Transverse colon (tissue), 4 donors: ENCODE measurements at places on chromosomes 11 and 22. TPM values are rescaled to one million over a fixed set of nuclear protein-coding genes. Genes with fewer than 3 reads are reported as not detected.
A peak's percentile ranks its signal among the peaks of the same experiment; 100 is the strongest.

- no peaks in the 10 kb centered on the region for H3K4me1 ChIP-seq
- H3K27me3 ChIP-seq: peaks cover 38% of the 10 kb centered on the region
- H3K4me3 ChIP-seq: no peak overlapping the region
Observed at GRCh38 chr11:119602745-119603373, 126.1 kb downstream of the NECTIN1 start.

- peaks cover 18% of the 10 kb centered on the region for H3K4me1 ChIP-seq
- no peak overlapping the region for H3K4me3 ChIP-seq
- H3K27me3 ChIP-seq: peaks cover 38% of the 10 kb centered on the region
- H3K27ac ChIP-seq: no peak overlapping the region
- no peaks in the 10 kb centered on the region for H3K36me3 ChIP-seq
Observed at GRCh38 chr22:26898946-26899605, 241.7 kb downstream of the MIAT start.

DNA sequence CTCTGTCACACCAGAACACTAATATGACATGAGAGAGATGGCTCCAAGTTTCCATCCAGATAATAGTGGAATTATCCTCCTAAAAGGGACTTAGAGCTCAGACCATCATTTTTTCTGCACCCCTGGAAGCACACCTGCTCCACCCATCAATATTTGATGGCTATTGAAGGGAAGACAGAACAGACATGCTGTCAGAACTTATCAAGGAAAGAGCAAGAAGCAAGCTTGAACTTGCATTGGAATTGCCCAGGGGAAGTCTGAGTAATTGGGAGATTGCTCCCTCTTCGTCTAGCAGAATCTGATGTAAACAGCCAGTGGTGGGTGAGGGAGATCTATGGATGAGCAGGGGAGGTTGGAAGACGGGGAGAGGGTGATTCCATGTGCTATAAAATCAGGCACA is 874.4 kb upstream of the TENM4 start:
- H3K4me3 ChIP-seq: no peak overlapping the region
- no peak overlapping the region for H3K27ac ChIP-seq
- no peaks in the 10 kb centered on the region for H3K4me1 ChIP-seq
- no peaks in the 10 kb centered on the region for H3K36me3 ChIP-seq
- DNase-seq: no peak

OR4A16 gene
- not detected for total RNA-seq

DNA sequence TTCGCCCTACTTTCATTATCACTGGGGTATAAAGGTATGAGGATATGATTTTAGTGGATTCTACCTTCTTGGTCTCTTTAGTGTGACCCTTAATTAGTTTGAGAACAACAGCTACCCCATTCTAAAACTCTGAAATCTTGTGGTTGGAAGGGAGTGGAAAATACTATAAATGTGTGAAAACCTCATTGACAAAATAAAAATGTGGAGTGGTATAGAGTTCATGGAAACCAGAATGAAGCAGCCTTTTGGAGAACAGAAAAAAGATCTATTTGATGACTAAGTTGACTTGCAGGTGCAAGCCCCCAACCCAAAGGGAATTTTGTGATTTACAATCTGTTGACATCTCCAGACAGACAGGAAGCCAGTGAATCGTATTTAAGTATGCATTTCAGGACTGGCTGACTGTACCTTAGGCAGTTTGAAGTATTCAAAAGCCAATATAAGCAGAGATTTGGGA is 75.8 kb downstream of the GAS2 start:
- no peaks in the 10 kb centered on the region for H3K27me3 ChIP-seq
- H3K36me3 ChIP-seq: no peaks in the 10 kb centered on the region
- H3K4me3 ChIP-seq: no peak overlapping the region
- DNase-seq: no peak

AGBL2 gene
- total RNA-seq: 4.9 TPM

DNA sequence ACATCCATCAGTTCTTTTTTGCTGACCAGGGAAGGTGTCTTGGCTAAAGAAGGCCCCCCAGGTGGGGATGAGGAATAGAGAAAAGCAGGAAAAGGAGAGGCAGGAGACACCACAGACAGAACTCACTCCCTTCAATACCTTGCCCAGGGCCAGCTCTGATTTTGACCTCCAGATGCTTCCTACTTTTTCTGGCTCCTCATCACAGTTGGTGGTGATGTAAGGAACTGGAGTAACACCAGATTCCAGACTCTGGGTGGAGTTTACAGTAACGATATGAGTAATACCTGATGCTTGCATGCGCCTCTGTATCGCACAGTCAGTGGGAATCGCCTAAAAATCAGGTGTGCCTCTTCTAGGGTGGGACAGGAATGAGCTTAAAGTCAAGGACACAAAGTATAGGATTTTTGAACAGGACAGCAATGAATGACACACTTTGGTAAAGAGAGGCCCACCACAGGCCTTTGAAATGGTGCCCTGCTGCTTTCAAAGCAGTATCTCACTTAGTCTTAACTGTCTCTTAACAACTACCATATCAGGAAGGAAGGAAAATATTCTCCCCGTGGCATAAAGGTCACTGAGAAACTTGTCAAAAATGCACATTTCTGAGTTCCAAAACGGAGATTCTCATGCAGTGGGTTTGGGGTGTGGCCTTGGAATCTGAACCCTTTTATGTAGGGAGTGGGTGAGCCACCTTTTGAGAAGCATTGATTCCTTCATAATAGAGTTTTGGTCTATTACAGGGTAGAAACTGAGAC is 140.8 kb downstream of the SNX19 start:
- no peaks in the 10 kb centered on the region for H3K36me3 ChIP-seq

- no peaks in the 10 kb centered on the region for H3K4me1 ChIP-seq
- DNase-seq: no peak
- no peak overlapping the region for H3K27ac ChIP-seq
Observed at GRCh38 chr11:125689274-125689859, 8.7 kb upstream of the ACRV1 start.

- no peak overlapping the region for H3K27ac ChIP-seq
- no peaks in the 10 kb centered on the region for H3K36me3 ChIP-seq
- no peak overlapping the region for H3K4me3 ChIP-seq
- H3K4me1 ChIP-seq: no peaks in the 10 kb centered on the region
- H3K27me3 ChIP-seq: no peaks in the 10 kb centered on the region
- no peak for DNase-seq
Observed at GRCh38 chr11:96137373-96137772, 205.6 kb downstream of the MAML2 start.

- H3K4me3 ChIP-seq: no peak overlapping the region
- peak overlapping the region; percentile 70 for H3K27ac ChIP-seq
- no peaks in the 10 kb centered on the region for H3K27me3 ChIP-seq
- H3K4me1 ChIP-seq: no peaks in the 10 kb centered on the region
Observed at GRCh38 chr11:118008271-118008911, 22.2 kb downstream of the IL10RA start.

DNA sequence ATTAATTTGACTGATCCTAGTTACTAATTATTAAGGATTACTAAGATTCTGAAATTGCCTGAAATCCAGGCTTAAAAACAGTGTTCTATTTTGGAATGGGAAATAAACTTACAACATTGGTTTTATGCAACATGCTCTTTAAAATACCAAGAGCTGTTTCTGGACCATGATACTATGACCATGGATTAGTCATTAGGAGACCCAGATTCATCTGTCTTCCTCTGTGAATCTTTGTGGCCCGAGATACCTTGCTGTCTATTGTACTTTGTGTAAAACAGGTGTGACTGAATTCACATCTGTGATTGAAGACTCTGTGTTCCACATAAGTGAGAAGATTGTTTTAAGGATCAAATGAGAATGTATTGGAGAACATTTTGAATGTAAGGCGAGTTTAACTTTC is 98.8 kb downstream of the HSD17B12 start:
- H3K36me3 ChIP-seq: peaks cover 4% of the 10 kb centered on the region
- H3K27me3 ChIP-seq: no peaks in the 10 kb centered on the region
- no peak for DNase-seq

DNA sequence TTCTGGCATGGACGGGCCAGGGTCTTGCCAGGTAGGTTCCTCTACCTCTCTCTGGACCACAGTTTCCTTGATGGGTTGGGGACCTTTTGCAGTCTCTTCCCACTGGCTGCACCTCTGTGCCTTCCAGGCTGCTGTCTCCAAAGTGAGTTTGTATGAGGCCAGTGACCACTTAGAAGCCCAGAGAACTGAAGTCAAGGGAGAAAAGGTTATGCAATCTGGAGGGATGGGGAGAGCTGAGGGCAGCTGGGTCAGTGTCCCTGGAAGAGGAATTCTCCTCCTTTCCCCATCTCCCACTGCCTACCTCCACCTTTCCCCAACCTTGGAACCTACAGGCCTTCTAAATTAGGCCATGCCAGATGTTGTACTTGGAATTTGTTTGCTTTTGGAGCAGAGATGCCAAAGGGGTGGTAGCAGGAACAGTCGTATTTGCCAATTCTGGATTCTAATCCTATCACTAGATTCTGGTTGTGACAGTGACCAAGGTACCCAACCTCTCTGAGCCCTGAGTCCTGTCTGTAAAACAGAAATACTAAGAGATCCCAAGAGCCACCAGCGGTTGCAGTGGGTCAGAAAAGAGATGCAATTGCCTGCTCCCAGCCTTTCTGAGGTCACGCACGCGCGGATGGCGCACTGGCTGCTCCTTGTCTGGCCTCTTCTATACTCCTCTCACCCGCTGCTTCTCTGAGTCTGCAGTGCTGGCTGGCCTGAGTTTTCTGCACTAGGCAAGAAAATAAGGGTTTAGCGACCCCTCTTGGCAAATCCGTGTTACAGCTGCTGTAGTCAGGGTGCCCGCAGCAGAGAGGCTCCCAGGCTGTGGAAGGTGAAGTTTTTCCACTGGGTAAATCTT is 10.7 kb upstream of the ACCSL start:
- no peak overlapping the region for H3K27ac ChIP-seq
- H3K36me3 ChIP-seq: no peaks in the 10 kb centered on the region
- H3K4me3 ChIP-seq: no peak overlapping the region
- no peaks in the 10 kb centered on the region for H3K27me3 ChIP-seq
- peak; percentile 62 for DNase-seq

ADAMTS15 gene
- 8.2 TPM for total RNA-seq

DNA sequence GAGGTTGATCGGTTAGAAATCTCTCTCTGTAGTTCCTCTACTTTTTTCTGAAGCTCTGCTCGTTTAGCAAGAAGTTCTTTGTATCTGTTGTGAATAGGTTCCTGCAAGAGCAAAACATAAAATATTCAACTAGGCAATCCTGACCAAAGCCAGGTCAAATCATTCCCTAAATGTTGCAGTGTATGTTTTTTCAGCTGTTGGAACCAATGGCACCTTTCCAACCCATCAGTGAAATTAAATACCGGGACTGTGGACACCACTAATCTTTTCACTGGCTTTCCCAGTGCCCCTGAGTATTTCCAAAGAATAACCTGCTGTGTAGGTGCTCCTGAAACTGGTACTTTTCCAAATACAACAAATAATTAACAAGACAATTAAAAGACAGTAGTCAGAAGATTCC is 45.1 kb downstream of the CEP57 start:
- no peak for DNase-seq
- H3K4me1 ChIP-seq: no peaks in the 10 kb centered on the region

DNA sequence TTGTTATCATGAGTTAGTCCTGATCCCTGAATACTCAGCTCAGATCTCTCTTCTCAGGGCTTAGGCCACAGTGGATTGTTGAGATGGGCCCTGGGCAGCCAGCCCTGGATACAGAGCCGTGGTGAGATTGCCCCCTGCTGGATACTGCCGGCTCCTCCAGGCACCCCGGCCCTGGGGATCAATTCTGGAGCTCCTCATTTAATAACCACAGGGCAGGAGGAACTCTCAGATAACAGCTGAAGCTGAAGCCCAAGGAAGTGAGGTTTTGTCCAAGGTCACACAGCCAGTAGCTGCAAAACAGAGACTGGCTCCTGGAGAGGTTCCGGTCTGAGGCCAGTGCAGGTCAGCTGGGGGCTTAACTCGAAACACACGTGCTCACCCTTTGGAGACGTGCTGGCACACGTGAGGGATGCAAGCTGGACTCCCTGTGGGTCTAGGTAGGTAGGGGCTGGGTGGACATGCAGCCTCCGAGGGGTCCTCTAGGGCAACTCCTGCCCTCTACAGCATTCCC is 16.0 kb downstream of the USH1C start:
- H3K4me1 ChIP-seq: peaks cover 15% of the 10 kb centered on the region
- H3K27ac ChIP-seq: no peak overlapping the region
- no peak overlapping the region for H3K4me3 ChIP-seq
- H3K36me3 ChIP-seq: no peaks in the 10 kb centered on the region
- DNase-seq: peak; percentile 52
- no peaks in the 10 kb centered on the region for H3K27me3 ChIP-seq

DNA sequence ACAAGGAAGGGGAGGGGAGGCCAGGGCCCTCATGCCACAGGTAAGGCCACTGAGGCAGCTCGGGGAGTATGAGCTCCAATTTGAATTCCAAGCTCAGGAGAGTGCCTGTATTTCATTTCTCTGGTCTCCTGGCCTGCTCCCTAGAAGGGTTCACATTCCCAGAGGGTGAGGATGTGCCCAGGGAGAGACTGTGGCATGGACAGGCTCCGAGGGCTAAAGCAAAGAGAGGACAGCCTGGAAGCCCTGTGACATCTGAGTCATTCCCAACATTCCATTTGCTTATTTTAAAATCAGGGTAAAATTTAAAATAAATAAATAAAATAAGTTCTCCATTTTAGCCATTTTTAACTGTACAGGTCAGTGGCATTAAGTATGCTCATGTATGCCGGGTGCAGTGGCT is 18.6 kb upstream of the FOLR1 start:
- no peaks in the 10 kb centered on the region for H3K36me3 ChIP-seq
- no peak for DNase-seq

- no peak overlapping the region for H3K4me3 ChIP-seq
- no peak for DNase-seq
- H3K36me3 ChIP-seq: no peaks in the 10 kb centered on the region
- no peaks in the 10 kb centered on the region for H3K4me1 ChIP-seq
- no peak overlapping the region for H3K27ac ChIP-seq
Observed at GRCh38 chr11:72924568-72925190, 110.5 kb downstream of the ATG16L2 start.
